ENCODE measurements at places on chromosomes 6 and 20.

- no peak for DNase-seq
- no peaks in the 10 kb centered on the region for H3K27me3 ChIP-seq
- no peaks in the 10 kb centered on the region for H3K36me3 ChIP-seq
- no peak overlapping the region for H3K27ac ChIP-seq
- peaks cover 13% of the 10 kb centered on the region for H3K4me1 ChIP-seq
These were observed 19.5 kb upstream of the TAF8 start for GRCh38 chr6:42030585-42031506.

DNA sequence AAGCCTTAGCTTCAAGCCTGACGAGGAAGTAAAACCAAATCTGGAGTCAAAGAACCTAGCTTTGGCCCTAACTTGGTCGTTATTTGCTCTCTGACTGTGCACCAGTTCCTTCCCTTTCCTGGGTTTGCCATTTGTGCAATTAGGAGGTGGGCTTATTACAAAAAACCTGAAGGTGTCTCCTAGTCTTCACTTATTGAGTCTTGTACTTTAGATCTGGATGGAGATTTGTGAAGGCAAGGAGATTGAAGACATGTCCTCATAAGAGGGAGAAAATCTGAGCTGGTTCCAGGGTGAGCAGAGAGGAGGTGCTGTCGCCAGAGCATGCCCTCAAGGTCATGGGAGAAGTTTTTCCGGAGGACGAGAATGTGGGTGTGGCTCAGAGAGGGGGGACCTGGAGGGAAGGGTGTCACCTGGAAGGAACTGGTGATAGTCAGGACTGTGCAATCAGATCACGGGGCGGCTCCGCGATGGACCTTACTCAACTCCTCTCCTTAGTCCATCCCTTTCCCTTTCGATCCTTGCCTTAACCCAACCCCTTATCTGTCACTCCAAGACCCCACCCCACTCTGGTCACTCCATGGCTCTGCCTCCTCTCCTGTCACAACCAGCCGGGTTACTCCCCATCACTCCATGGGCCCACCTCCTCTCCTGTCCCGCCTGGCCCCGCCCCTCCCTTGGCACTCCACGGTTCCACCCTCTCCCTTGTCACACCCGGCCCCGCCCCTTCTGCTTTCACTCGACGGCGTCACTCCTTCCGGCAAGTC is 588 bp upstream of the ACSS2 start:
- no peaks in the 10 kb centered on the region for H3K27me3 ChIP-seq
- peak overlapping the region; percentile 82 for H3K27ac ChIP-seq
- H3K4me1 ChIP-seq, result peaks cover 4% of the 10 kb centered on the region
- H3K36me3 ChIP-seq, result no peaks in the 10 kb centered on the region
- peak overlapping the region; percentile 32 for H3K4me3 ChIP-seq
- no peak for DNase-seq

DNA sequence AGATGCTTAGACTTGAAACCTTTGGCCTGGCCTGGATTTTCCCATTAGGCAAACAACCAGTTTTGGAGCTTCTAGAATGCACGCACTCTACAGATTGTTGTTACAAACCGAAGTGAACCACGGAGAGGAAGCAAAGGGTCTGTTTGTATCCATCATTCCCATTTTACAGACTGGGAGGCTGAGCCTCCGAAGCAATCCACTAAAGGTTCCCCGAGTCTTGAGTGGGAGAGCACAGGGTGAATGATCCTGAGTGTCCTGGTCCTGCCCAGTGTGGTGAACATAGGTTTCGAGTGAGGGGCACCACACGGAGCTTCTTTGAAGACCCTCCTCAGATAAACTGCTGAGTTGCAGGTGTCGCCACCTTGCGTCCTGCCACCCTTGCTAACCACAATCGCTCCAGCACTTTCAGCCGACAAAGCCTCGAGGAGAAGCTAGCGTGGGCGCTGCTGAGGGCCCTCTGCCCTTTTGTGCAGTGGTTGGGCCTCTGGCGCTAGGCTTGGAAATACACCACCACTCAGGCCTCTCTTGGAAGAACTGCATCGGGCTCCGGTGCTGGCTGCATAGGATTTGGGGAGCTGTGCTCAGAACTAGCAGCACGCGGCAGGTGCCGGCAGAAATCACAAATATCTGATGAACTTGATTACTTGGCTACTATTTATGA is 1.4 kb upstream of the PRDM13 start:
- H3K4me1 ChIP-seq, result peaks cover 7% of the 10 kb centered on the region
- no peak overlapping the region for H3K27ac ChIP-seq
- no peaks in the 10 kb centered on the region for H3K36me3 ChIP-seq
- no peak for DNase-seq
- H3K27me3 ChIP-seq, result peaks cover 86% of the 10 kb centered on the region

DNA sequence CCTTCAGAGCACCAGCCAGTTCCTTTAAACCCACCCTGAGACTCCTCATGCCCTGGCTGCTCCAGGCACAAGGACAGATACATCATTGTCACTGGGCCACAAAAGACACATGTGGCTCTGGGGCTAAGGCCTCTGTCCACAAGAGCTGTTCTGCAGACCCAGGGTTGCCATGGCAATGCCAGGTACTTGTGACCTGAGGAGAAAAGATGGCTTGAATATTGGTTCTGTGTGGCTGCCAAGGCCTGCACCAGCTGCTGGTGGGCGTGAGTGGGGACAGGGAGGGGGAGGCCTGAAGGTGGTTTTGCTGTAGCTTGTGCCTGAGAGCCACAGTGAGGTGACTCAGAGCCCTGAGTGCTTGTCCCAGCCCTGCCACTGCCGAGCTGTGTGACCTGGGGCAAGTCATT is 31.8 kb downstream of the SAYSD1 start:
- no peak overlapping the region for H3K27ac ChIP-seq
- H3K27me3 ChIP-seq, result no peaks in the 10 kb centered on the region
- no peak for DNase-seq
- no peaks in the 10 kb centered on the region for H3K36me3 ChIP-seq
- no peak overlapping the region for H3K4me3 ChIP-seq

- no peak overlapping the region for H3K27ac ChIP-seq
- peaks cover 2% of the 10 kb centered on the region for H3K4me1 ChIP-seq
- no peak overlapping the region for H3K4me3 ChIP-seq
- DNase-seq, result no peak
- H3K27me3 ChIP-seq, result no peaks in the 10 kb centered on the region
- H3K36me3 ChIP-seq, result no peaks in the 10 kb centered on the region
These were observed 82.8 kb downstream of the MBOAT1 start for GRCh38 chr6:20129290-20130088.

GRCh38 chr6:145704143-145704781 is 31.1 kb downstream of the EPM2A start:
- no peak for DNase-seq
- no peaks in the 10 kb centered on the region for H3K4me1 ChIP-seq
- H3K4me3 ChIP-seq, result no peak overlapping the region
- no peak overlapping the region for H3K27ac ChIP-seq
- no peaks in the 10 kb centered on the region for H3K27me3 ChIP-seq
- no peaks in the 10 kb centered on the region for H3K36me3 ChIP-seq

DNA sequence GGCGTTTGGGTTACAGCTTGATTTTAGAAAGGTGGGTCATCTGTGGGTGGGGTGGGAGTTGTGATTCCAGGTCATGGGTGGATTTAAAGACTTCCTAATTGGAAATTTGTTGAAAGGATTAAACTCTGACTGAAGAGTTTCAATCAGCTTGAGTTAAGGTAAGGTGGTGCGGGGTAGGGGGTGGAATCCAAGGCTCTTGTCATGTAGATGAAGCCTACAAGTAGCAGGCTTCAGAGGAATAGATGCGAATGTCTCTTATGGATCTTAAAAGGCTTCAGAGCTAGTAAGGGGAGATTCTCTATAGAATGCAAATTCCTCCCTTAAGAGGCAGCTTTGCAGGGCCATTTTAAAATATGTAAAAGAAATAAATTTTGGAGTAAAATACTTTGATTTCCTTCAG is 645.3 kb downstream of the FRK start:
- H3K27ac ChIP-seq, result no peak overlapping the region
- H3K4me1 ChIP-seq, result no peaks in the 10 kb centered on the region
- no peaks in the 10 kb centered on the region for H3K36me3 ChIP-seq
- no peak overlapping the region for H3K4me3 ChIP-seq

GRCh38 chr20:35151736-35152135 is 4.6 kb upstream of the EDEM2 start:
- H3K4me3 ChIP-seq, result no peak overlapping the region
- peaks cover 6% of the 10 kb centered on the region for H3K4me1 ChIP-seq
- H3K27ac ChIP-seq, result no peak overlapping the region
- no peaks in the 10 kb centered on the region for H3K27me3 ChIP-seq

GRCh38 chr20:61748376-61748775 is 317.3 kb downstream of the TAF4 start:
- DNase-seq, result no peak
- no peaks in the 10 kb centered on the region for H3K27me3 ChIP-seq
- H3K36me3 ChIP-seq, result no peaks in the 10 kb centered on the region

- H3K36me3 ChIP-seq, result no peaks in the 10 kb centered on the region
- no peaks in the 10 kb centered on the region for H3K4me1 ChIP-seq
- no peak overlapping the region for H3K4me3 ChIP-seq
- no peaks in the 10 kb centered on the region for H3K27me3 ChIP-seq
- DNase-seq, result no peak
- H3K27ac ChIP-seq, result no peak overlapping the region
These were observed 658.0 kb upstream of the NOX3 start for GRCh38 chr6:156113631-156114030.

GRCh38 chr20:7579888-7580287 is 360.4 kb downstream of the HAO1 start:
- DNase-seq, result no peak
- H3K4me3 ChIP-seq, result no peak overlapping the region
- no peak overlapping the region for H3K27ac ChIP-seq
- H3K36me3 ChIP-seq, result no peaks in the 10 kb centered on the region
- H3K27me3 ChIP-seq, result no peaks in the 10 kb centered on the region

DNA sequence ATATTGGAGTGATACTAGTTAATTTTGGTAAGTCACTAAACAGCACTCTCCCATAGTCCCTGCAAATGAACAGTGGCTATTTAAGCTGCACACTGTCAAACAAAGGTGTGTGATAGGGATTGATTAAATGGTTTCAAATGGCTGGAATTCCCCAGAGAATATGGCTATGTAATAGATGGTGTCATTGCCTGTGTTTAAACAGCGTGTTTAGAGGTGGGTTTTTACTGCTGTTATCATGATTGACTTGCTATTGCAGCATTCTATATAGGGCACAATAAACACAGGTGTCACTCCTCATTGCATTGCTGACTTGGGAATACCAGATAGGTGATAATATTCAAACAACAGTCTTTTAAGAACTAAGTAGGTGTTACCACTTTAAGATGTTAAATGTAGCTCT is 171.7 kb upstream of the MAN1A1 start:
- H3K27me3 ChIP-seq, result no peaks in the 10 kb centered on the region
- no peaks in the 10 kb centered on the region for H3K4me1 ChIP-seq
- DNase-seq, result no peak
- H3K4me3 ChIP-seq, result no peak overlapping the region
- H3K36me3 ChIP-seq, result no peaks in the 10 kb centered on the region

DNA sequence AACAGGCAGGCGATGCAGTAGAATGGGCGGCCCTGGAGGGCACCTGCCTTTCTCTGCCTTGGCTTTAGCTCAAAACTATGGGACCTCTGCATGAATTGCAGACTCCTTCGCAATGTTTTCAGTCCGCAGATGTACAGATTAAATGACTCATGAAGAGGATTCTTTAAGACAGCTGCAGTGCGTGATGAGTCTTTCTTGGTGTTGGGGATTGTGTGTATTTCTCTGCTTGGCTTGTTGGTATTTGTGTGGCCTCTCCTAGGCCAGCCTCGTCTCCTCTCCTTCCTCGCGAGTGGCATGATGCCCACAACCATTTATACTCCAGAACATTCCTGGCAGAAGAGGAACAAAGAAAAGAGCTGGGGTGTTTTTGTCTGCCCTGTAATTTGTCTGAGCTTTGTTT is 110.6 kb downstream of the SYNDIG1 start:
- H3K4me3 ChIP-seq, result no peak overlapping the region
- no peaks in the 10 kb centered on the region for H3K36me3 ChIP-seq
- H3K27ac ChIP-seq, result no peak overlapping the region
- DNase-seq, result peak; percentile 24
- no peaks in the 10 kb centered on the region for H3K4me1 ChIP-seq

GRCh38 chr6:42448927-42449659 is 2.6 kb downstream of the TRERF1 start:
- H3K36me3 ChIP-seq, result no peaks in the 10 kb centered on the region
- H3K27me3 ChIP-seq, result no peaks in the 10 kb centered on the region
- H3K4me3 ChIP-seq, result no peak overlapping the region
- peaks cover 24% of the 10 kb centered on the region for H3K4me1 ChIP-seq
- no peak for DNase-seq

DNA sequence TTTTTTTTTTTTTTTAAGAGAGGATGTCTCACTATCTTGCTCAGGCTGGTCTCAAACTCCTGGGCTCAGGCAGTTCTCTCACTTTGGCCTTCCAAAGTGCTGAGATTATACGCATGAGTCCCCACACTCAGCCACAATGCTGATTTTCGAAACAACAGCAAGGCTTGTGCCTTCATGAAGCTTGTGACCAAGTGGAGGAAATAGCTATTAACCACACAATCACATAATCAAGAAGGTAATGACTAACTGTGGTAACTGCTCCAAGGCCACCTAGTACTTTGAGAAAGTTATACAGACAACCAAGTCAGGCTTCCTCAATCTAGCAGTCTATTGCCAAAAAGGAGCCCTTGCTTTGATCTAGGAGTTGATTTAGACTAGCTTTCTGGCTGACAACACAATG is 46.3 kb downstream of the SOD2 start:
- no peaks in the 10 kb centered on the region for H3K27me3 ChIP-seq
- H3K27ac ChIP-seq, result no peak overlapping the region
- no peaks in the 10 kb centered on the region for H3K4me1 ChIP-seq
- no peak for DNase-seq

DNA sequence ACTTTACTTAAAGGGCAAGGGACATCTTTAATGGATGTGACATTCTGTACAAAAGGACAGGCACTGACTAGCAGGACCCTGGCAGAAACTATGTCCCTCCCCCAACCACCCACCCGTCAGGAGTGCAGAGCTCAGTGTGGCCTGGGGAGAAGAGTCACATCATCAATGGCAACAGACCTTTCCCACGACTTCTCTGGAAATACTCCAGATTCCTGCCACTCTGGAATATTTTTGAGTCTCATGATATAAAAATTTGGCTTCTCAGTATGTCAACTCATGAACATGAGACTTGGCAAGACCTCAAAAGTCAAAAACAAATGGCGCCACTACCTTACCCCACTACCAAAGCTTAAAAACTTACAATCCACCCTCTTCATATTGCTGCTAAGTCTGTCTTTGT is 118.3 kb downstream of the SLC23A2 start:
- H3K27ac ChIP-seq, result no peak overlapping the region
- no peak overlapping the region for H3K4me3 ChIP-seq
- no peak for DNase-seq
- H3K36me3 ChIP-seq, result peaks cover 5% of the 10 kb centered on the region
- H3K4me1 ChIP-seq, result no peaks in the 10 kb centered on the region

GRCh38 chr6:116557893-116558292 is 4.3 kb downstream of the CALHM4 start:
- H3K36me3 ChIP-seq, result no peaks in the 10 kb centered on the region
- H3K27me3 ChIP-seq, result no peaks in the 10 kb centered on the region
- DNase-seq, result no peak
- H3K27ac ChIP-seq, result no peak overlapping the region

DNA sequence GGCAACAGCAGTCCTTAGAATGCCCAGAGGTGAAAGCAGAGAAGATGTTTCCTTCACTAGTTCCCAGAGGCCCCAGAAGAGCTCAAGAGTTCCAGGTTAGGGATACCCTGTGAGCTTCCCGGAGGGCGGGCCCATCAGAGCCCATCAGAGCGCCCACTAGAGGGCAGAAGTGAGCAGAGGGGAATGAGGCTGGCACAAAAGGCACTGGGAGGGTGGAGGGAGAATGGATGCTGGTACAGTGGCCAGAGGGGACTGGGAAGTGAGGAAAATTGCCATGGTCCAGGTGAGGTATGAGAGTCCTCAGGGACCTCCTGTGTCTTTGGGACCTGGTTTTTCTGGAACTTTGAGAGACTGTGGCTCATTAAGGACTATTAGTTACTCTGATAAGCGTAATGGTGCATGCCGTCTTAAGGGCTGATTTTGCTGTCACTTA is 57.3 kb downstream of the LINC00237 start:
- H3K27me3 ChIP-seq, result no peaks in the 10 kb centered on the region
- H3K36me3 ChIP-seq, result no peaks in the 10 kb centered on the region
- peaks cover 15% of the 10 kb centered on the region for H3K4me1 ChIP-seq
